Activated CD4-positive, alpha-beta T cell treated with anti-CD3 and anti-CD28 coated beads for 1 hour (primary cell): ENCODE measurements at places on chromosomes 3 and 15.

DNA sequence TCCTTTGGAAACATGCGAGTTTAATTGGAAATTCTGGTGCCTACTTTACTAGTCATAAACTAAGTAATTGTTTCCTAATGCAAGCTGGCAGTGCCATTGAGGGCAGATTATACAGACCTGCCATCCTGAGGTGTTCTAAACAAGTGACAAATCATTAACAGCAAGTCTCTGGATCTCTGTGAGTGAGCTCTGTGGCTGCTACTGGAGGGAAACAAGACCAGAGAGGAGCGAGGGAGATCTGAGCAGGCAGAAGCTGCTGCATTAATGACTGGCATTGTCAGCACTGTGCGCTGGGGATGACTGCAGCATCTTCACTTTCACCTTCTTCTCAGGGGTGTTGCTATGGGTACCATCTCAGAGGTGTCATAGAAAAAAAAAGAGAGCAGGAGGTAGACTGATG, 308.4 kb upstream of the DPH6 start:
- DNase-seq = no peak

- no peak for DNase-seq
Observed at GRCh38 chr3:60673123-60673522, 578.1 kb downstream of the FHIT start.

DNA sequence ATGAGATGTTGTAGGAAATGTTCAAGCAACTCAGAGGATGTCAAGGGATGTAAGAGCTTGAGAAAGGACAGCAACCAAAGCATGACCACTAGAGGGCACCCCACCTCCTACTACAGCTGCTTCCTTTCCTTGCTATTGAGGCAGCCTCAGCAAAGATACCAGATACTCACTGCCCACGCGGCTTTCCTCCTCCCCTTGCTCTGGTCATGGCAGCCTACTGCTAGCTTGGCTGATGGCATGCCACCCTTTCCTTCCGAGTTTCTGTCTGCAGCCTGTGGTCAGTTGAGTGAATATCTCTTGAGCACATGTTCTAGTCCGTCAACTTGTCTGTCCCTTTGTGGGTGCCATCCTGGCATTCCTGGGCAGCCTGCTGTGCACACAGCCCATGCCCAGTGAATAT, 4.4 kb upstream of the CXCR6 start:
- peak; percentile 71 for DNase-seq

DNA sequence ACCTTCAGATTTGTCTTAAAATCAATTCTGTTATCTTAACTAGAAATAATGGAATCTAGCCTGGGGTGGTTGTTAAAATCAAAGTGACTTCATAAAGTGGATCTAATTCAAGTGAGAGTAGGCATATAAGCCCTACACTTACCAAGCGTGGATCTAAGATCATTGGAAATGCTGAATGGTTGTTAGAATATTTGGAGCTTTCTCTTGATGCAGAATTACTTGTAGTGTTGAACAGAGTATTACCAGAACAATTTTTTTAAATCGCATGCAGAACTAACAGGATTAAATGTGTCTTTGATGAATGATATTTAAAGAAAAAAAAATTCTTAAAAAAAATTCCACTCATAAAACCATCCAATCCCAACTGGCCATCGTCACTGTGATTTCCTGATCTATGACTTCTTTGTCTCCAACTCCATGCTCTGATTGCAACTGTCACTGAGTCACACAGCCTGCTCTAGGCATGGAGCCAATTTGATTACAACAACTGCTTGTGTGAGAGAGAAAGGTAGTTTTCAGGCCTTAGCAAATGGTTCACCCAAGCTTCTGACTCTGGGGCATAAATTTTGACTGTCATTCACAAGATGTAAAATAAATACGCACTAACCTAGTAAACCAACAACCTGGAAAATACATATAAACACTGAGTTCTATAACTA, 25.9 kb upstream of the SPRED1 start:
- DNase-seq = no peak

DNA sequence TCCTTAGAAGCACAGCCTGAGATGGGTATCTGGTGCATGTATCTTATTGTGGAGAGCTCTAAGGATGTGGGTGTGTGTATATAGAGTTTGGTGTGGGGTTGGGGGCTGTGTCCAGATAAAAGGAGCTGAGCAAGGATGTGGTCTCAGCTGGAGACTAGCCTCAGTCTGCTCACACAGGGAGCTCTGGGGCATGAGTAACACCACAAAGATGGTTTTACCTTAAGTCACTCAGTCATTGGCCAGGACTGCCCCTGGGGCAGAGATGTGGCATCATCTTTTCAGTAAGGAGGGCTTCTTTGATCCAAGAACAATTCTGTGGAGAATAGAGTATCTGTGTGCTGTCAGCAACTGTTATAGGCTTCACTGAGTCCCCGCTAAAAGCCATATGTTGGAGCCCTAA, 163.4 kb upstream of the NUDT16 start:
- DNase-seq = no peak

DNA sequence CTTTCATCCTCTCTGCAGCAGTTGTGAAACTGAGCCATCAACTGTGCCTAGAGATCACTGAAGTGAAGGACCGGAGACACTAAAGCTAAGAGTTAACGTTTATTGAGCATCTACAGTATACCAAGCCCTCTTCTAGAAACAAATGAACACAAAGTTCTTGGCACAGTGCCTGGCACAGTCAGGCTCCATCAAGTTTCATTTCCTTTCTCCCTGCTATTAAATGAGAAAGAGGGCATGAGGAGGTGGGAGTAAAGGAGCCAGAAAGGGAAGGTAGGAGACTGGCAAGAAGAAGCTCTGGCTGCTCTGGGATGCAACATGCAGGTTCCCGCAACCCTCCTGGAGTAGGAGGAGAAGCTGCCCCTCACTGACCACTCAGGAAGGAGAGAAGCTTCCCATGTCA, 30.6 kb downstream of the CYP19A1 start:
- DNase-seq = no peak

DNA sequence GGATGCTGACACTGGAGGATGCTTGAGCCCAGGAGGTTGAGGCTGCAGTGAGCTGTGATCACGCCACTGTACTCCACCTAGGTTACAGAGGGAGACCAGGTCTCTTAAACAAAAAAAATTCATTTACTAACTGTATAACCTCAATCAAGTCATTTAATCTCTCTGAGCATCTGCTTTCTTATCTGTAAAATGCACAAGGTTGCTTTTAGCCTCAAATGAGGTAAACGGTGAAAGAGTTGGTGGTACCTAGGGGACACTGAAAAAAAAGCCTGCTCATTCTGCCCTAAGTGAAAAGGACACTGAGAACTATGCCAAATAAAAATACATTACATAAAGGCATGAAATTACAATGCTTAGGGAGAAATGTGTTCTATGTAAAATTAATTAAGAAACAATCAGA, 3.4 kb downstream of the PP2D1 start:
- DNase-seq = no peak

- DNase-seq = no peak
Observed at GRCh38 chr15:64503640-64504039, 43.3 kb downstream of the ZNF609 start.

- no peak for DNase-seq
Observed at GRCh38 chr3:65808407-65808806, 230.3 kb downstream of the MAGI1 start.

DNA sequence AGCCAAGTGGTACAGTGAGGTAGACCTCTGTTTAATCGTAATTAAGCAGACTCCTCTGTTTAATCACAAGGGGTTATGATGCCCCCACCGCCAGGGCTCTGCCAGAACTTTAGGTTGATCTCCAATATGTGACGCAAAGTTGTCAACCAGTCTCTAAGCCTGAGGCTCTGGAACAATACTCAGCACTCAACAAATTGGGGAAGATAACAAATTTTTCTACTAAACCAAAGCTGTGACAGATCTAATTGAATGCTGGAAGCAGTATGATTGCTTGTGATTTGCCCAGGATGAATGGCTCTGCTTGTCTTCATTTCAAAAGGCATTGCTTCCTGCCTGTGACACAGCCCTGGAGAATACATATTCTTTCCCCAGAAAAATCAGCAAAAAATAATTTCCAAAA, 57.1 kb downstream of the SNTN start:
- no peak for DNase-seq

DNA sequence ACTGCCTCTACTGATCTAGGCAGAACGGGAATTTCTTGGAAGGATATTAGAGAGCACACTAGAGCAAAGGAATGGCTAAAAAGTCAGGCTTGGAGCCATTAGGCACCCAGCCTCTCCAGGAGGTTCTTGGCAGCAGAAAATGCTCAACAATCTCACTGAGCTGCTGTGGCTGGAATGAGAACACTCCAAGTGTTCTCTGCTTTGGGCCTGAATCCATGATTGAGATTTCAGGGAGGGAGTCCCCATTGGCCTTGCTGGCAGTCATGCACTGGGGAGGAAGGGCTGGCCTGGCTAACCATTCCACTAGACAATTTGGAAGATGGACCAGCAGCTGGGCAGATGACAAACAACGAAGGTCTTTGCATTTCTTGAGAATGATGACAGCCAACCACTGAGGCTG, 362.6 kb downstream of the SHQ1 start:
- no peak for DNase-seq

GRCh38 chr3:26118165-26118564, 328.3 kb downstream of the OXSM start:
- DNase-seq = no peak

- no peak for DNase-seq
Observed at GRCh38 chr15:89393056-89393455, 58.4 kb upstream of the POLG start.

DNA sequence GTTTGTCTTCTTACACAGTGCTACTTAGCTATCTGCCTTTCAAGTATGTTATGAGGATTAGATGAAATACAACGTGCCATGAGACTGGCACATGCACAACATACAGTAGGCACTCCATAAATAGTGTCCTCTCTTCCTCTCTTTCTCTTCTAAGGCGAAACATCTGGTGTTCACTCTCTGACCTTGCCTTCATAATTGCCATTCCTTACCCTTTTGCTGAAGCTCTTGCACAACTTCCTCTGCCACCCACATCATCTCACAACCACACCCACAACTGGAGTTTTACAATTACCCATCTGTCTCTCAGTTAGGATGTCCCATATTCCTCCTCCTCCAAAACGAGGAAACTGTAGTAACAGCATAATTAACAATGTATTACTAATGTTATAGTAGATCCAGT, 26.4 kb upstream of the ACP3 start:
- DNase-seq = no peak
